CD8-positive, alpha-beta memory T cell (primary cell): ENCODE measurements at places on chromosomes 16 and 17. TPM values are rescaled to one million over a fixed set of nuclear protein-coding genes. Genes with fewer than 3 reads are reported as not detected.

FZD2 gene
- not detected for polyA plus RNA-seq

GUCY2D gene
- 0.22 TPM for polyA plus RNA-seq

PITPNC1 gene
- 163 TPM for polyA plus RNA-seq

ST6GALNAC1 gene
- 0.28 TPM for polyA plus RNA-seq

DYNLRB2 gene
- polyA plus RNA-seq, result 0.83 TPM

TEX14 gene
- not detected for polyA plus RNA-seq

GRCh38 chr16:17470908-17471718 lies at the start of gene XYLT1:
Gene XYLT1, minus strand, starts transcription at chr16:17470960. Its CDS starts 164 bp downstream, at chr16:17470796.
- peak within 1 kb of the TSS; percentile 73 for H3K4me3 ChIP-seq
- H3K4me1 ChIP-seq, result peaks cover 33% of the 10 kb centered on the region
- no peaks in the 10 kb centered on the region for H3K27me3 ChIP-seq
- no peaks in the 10 kb centered on the region for H3K36me3 ChIP-seq

DNA sequence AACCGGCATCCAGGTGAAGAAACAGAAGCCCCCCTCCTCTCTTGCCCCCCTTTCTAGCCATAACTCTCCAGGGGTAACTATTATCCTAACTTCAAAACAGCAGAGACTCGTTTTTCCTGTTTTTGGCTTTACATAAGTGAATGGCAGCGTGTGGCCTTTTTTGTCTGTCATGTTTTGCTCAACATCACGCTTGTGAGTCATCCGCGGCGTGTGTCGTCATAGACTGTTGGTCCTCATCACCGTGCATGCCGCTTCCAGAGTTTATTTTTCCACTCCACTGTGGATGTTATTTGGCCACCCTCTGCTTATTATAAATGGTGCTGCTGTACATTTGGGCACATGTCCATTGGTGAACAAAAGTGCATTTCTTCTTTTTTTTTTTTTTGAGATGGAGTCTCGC lies 52.6 kb downstream of the ERN1 start:
- H3K4me1 ChIP-seq, result peaks cover 24% of the 10 kb centered on the region
- no peak overlapping the region for H3K27ac ChIP-seq
- DNase-seq, result no peak
- peaks cover 33% of the 10 kb centered on the region for H3K36me3 ChIP-seq
- no peaks in the 10 kb centered on the region for H3K27me3 ChIP-seq

GRCh38 chr17:15915961-15916360 lies 29.0 kb upstream of the ADORA2B start:
- no peaks in the 10 kb centered on the region for H3K27me3 ChIP-seq
- no peaks in the 10 kb centered on the region for H3K36me3 ChIP-seq
- no peak for DNase-seq

- no peak for DNase-seq
- H3K27ac ChIP-seq, result no peak overlapping the region
- no peak overlapping the region for H3K4me3 ChIP-seq
- no peaks in the 10 kb centered on the region for H3K27me3 ChIP-seq
- H3K36me3 ChIP-seq, result no peaks in the 10 kb centered on the region
These were observed 43.5 kb downstream of the MAP1LC3B start for GRCh38 chr16:87435372-87436224.

DNA sequence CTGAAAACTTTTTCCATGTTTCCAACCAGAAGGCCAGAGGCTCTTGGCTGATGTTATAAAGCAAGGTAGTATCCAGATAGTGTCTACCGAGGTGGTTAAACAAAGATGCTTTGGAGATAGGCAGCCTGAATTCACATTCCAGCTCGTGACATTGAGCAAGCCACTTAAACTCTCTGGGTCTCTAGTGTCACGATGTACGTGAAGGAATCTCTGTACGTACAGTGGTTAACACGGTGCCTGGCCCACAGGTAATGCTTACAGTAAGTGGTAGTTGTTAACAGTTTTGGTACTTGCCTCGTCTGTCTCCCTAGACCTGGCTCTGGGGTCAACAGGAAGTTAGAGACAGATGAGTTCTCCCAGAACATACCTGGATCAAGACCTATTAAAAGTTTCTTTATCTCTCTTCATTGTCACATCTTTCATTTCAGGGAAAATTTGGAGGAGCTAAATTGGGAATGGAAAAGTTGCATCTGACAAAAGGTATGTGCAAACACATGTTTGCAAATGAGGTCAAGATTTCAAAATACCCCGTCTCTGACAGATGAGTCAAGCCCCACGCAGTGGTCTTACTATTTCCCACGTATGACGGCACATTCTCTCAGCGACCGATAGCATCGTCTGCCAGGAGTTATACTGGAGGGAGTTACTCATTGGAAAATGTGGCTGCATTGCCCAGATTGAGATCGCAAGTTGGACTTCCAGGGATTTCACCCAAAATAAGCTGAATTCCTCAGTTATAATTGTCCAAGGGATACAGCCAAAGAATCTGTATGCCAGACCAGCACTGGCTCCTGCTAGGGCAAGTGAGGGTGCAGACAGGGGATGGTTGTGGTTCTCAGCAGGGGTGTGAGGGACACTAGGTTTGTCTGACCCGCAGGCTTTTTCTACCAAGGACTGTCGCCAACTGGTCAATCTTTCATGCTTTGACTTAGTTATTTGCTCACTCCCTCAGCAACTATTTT lies 18.9 kb upstream of the MYH10 start:
- peaks cover 7% of the 10 kb centered on the region for H3K27me3 ChIP-seq
- H3K4me1 ChIP-seq, result no peaks in the 10 kb centered on the region
- no peaks in the 10 kb centered on the region for H3K36me3 ChIP-seq
- no peak overlapping the region for H3K4me3 ChIP-seq
- DNase-seq, result no peak

DNA sequence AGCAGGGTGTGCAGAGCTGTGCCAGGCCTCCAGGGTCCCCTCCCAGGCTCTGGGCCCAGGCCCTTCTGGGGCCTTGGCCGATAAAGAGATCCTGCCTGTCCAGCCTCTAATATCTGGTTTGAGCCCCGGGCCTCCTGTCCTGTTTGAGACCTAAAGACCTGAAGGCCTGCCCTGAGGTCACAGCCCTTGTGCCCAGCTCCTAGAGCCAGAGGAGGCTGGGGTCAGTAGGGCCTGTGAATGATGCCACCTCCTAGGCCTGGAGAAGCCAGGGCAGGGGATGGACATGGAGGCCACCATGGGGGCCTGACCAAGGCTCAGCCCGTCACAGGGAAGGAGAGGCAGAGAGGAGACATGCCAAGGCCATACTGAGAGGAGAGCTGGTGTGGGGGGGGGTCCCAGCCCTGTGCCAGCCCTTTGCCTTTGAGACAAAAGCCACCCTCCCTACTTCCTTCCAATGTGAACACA lies 7.4 kb downstream of the KCNH6 start:
- DNase-seq, result no peak
- H3K27ac ChIP-seq, result no peak overlapping the region
- H3K4me3 ChIP-seq, result no peak overlapping the region
- H3K4me1 ChIP-seq, result no peaks in the 10 kb centered on the region
- H3K36me3 ChIP-seq, result no peaks in the 10 kb centered on the region
- H3K27me3 ChIP-seq, result peaks cover 3% of the 10 kb centered on the region

GRCh38 chr17:68592682-68593641 lies 8.2 kb downstream of the FAM20A start:
- H3K27me3 ChIP-seq, result peaks cover 5% of the 10 kb centered on the region
- H3K4me1 ChIP-seq, result peaks cover 3% of the 10 kb centered on the region
- H3K27ac ChIP-seq, result no peak overlapping the region
- no peaks in the 10 kb centered on the region for H3K36me3 ChIP-seq

- no peaks in the 10 kb centered on the region for H3K4me1 ChIP-seq
These were observed 8.1 kb upstream of the KREMEN2 start for GRCh38 chr16:2955779-2956578.

- peaks cover 5% of the 10 kb centered on the region for H3K4me1 ChIP-seq
- H3K27me3 ChIP-seq, result peaks cover under 1% of the 10 kb centered on the region
- no peak overlapping the region for H3K27ac ChIP-seq
- H3K36me3 ChIP-seq, result no peaks in the 10 kb centered on the region
- peak overlapping the region; percentile 24 for H3K4me3 ChIP-seq
These were observed 474.9 kb downstream of the SLC39A11 start for GRCh38 chr17:72617557-72617956.

- no peaks in the 10 kb centered on the region for H3K4me1 ChIP-seq
- H3K27me3 ChIP-seq, result no peaks in the 10 kb centered on the region
- no peak for DNase-seq
These were observed 188.0 kb upstream of the FOXF1 start for GRCh38 chr16:86322283-86322682.

DNA sequence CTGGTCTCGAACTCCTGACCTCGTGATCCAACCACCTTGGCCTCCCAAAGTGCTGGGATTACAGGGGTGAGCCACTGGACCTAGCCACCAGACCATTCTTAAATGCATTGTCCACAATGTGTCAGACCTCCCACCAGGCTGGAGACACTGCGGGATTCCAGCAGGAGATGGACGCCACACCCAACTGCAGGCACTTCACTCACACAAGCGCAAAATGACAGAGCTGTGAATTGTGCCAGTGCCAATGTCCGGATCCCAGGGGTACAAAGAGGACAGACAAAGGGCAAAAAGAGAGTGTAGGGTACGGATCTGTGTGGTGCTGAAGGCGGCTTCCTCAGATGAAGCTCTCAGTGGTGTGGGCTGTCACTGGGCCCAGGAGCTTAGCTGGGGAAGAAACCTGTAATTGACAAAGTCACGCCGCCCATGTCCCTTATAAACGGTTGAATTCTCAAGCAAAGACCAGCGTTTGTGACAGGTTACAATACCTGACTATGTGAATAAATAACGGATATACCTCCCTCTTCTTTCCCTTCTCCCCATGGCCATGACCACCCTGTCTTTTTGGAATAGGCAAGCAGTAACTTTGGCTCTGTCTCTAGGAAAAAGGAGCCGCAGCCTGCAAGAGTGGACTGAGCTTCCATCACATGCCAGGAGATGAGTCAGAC lies 40.0 kb downstream of the HS3ST3A1 start:
- H3K4me1 ChIP-seq, result no peaks in the 10 kb centered on the region
- no peaks in the 10 kb centered on the region for H3K36me3 ChIP-seq
- no peak overlapping the region for H3K4me3 ChIP-seq
- H3K27ac ChIP-seq, result no peak overlapping the region

GRCh38 chr17:76479515-76480060 lies 12.2 kb downstream of the AANAT start:
- H3K4me1 ChIP-seq, result no peaks in the 10 kb centered on the region
- H3K27ac ChIP-seq, result no peak overlapping the region
- no peak overlapping the region for H3K4me3 ChIP-seq
- peaks cover 5% of the 10 kb centered on the region for H3K36me3 ChIP-seq
- no peak for DNase-seq

DNA sequence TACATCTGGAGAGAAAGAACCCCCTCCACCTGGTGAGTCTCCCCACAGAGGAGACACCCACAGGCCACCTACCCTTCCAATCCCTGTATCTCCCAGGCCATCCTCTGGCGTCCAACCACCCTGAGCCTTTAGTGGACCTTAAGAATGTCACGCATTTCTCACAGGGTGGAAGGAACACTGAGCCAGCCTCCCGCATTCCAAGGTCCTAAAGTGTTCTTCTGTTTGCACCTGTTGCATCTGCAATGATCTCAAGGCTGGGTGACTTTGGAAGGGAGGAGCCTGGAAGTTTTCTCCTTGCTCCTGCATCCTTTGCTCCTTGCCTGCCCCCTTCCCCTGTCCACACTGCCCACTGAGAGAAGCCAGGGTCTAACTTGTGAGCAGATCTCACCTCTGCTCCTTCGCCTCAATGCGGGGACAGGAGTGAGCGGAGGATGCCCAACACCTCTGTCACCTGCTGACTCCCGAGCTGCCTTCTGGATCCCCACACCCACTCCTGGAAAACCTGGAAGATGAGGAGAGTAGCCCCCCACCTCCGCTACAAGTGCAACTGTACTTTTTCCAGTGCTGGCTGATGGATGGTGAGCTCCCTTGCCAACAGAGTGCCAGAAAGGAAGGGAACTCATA lies 3.7 kb downstream of the CHST5 start:
- no peak overlapping the region for H3K27ac ChIP-seq
- H3K4me1 ChIP-seq, result no peaks in the 10 kb centered on the region
- no peaks in the 10 kb centered on the region for H3K36me3 ChIP-seq
- no peak for DNase-seq
- H3K27me3 ChIP-seq, result no peaks in the 10 kb centered on the region

GRCh38 chr16:339680-340079 lies 12.8 kb downstream of the AXIN1 start:
- H3K27me3 ChIP-seq, result no peaks in the 10 kb centered on the region
- no peak overlapping the region for H3K27ac ChIP-seq
- peak overlapping the region; percentile 20 for H3K4me3 ChIP-seq
- peaks cover 62% of the 10 kb centered on the region for H3K4me1 ChIP-seq
